ENCODE measurements at places on chromosomes 4 and X.
A peak's percentile ranks its signal among the peaks of the same experiment; 100 is the strongest.

DNA sequence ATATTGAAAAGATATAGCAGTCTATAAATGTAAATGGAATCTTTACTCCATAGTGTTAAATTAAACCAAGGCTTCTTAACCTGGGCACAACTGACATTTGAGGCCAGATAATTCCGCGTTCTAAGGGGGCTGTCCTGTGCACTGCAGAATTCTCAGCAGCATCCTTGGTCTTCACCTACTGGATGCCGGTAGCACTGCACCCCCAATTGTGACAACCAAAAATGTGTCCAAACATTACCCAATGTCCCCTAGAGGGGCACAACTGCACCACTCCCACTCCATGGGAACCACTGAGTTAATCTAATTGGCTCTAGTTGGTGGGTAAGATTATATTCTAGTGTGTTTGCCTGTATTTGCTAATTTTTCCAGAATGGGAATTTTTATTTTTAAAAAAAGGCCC is 16.6 kb downstream of the AP1S2 start:
- DNase-seq = no peak

DNA sequence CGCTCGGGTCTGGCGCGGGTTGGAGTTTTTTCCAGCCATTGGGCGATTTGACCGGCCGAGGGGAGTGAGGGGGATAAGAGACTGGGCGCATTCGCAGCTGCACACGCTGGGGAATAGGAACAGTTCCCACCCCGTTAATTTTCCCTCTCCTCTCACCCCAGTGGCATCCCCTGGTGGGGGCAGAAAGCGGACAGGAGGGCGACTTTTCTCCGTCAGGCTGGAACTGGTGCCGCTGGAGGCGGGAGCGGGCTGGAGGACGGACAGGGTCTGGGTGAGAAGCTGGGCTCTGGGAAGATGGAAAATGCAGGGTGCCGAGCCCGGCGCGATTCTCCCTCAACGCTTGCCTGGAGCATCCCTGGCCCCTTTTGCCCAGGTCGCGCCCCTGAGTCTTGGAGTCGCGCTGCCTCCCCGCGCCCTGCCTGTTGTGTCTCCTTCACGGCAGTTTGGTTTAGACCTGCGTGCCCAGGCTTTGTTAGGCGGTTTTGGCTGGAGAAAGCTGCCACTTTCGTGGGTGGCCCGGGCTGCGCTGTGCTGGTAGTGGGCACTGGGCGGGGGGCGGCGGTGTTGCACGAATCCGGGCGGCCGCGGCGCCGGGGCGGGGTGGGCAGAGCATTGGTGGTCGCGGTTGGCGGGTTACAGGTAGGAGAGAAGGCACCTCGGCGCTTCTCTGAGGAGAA is 2.0 kb downstream of the ADGRL3 start:
- DNase-seq = no peak

GRCh38 chr4:14143892-14144291 is 516.4 kb upstream of the BOD1L1 start:
- no peak for DNase-seq

DNA sequence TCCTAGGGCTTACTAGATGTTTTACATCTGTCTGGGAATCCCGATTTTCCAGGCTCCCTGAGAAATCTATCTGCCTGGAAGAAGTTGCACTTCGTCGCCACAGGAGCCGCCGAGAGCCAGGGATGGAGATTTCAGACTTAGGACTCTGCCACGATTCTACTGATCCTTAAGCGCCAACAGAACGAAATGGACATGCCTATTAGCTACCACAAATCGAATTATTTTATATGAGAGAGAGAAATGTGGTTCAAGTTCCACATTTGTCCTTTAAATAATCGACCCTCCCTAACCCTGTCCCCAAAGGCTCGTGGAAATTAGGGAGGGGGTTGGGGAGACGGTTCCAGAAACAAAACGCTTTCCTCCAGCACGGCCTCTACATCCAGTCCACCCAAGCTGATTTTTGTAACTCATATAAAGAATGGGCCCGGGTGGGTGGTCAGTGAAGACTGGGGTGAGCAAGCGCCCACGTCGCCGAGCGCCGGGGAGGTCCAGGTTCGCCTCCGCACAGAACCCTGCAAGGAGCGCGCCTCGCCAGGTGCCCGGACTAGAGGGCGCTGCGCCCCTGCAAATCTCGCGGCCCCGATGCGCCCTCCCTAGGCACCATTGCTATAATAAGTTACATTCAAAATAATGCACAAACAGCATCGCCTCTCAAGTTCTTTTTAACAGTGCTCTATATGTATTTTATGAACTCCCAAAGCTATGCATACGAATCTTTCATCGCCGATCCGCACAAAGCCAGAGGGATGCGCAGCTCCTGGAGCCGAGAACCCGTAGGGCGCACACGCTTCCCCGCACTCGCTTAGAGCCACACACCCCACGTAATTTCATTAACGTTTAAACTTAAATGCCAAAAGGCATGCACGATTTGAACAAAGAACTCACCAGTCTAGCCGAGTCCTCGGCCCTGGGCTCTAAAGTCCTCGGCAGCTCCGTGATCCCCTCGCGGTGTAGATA is 2.1 kb upstream of the FAT1 start:
- peak; percentile 85 for DNase-seq

- peak; percentile 27 for DNase-seq
Observed at GRCh38 chrX:154038656-154039055, 19.0 kb upstream of the IRAK1 start.

- no peak for DNase-seq
Observed at GRCh38 chrX:79270401-79270800, 96.7 kb downstream of the ITM2A start.

- no peak for DNase-seq
Observed at GRCh38 chrX:1435241-1435895, 17.3 kb downstream of the ASMTL start.

Data from amniotic epithelial cell (primary cell).